ENCODE measurements at places on chromosomes 7 and 10.

- DNase-seq: no peak
Measured at GRCh38 chr10:113539789-113540188, 13.1 kb upstream of the HABP2 start.

DNA sequence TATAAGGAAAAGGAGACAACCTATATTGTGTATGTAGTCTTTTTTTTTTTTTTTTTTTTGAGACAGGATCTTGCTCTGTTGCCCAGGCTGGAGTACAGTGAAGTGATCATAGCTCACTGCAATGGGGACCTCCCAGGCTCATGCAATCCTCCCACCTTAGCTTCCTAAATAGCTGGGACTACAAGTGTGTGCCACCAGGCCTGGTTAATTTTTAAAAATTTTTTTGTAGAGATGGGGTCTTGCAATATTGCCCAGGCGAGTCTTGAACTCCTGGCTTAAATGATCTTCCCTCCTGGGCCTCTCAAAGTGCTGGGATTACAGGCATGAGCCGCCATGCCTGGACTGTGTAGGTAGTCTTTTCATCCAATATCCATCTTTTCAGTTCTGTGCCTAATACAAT, 78.7 kb upstream of the ARHGAP21 start:
- DNase-seq: no peak

DNA sequence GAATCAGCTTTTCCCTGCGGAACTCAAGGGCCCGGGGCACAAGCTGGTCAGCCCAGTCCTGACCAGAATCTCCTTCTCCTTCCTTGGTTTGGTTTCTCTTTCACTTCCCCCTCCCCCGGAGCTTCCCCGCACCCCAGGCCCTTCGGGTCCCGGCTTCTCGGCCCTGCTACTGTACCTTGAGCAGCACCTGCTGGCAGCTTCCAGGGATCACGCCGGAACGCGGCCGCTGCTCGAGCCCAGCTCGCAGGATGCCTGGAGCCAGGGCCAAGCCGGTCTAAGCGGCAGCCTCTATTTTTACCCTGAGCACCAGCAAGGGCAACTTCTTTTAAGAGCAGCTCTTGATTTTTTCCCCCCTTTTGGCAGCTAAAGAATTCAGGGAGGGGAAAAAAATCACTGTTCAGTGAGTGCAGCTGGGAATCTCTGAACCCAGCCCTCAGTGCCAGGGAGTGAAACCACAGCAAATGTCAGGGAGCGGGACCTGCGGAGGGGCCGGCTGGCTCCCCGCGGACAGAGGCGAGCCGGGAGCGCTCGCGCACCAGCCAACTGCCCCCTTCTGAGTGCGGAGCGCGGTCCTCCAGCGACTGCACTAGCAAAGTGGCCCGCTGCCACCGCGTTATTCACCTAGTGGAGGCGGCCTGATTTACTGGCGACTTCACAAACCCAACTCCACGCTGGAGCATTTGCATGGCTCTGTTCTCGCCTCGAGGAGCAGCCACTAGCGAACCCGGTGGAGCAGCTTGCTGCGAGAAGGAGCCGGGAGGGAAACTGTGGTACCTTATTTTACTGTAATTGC, 2.4 kb upstream of the INHBA start:
- DNase-seq: no peak

DNA sequence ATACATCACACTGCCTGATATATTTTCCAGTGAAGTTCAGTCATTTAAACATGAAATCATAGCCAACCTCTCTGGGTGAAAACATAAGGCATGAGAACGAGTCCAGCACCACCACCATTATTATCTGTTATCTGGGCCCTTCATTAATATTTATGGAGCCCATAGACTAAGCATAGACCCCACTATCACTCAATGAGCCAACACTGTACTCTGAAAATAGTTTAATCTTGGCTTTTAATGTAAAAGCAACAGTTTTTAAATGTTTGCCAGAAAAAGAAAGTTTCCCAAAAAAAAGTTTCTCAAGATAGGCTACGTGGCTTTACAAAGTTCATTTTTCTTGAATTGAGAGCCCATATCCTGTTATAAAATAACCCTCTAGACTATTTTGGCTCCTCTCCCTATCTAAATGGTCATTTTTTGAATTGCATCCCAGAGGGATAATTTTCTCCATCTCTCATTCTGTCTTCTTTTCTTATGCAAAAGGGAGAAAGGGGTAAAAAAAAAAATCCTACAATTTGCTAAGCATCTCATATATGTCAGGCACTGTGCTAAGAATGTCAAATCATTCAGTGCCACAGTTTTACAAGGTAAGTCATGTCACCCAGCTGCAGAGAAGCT, 66.1 kb downstream of the FZD1 start:
- DNase-seq: no peak

GRCh38 chr10:104304927-104305326, 33.3 kb downstream of the ITPRIP start:
- DNase-seq: no peak

- no peak for DNase-seq
Measured at GRCh38 chr10:92993699-92994272, 66.8 kb upstream of the CYP26C1 start.

- no peak for DNase-seq
Measured at GRCh38 chr10:49629431-49629881, 15.6 kb downstream of the CHAT start.

Measured in stimulated activated CD4-positive, alpha-beta T cell treated with anti-CD3 and anti-CD28 coated beads, Interleukin-15, amount 100 ng/mL, for 1 hour (primary cell).